ENCODE measurements at places on chromosomes 11 and 22.

- no peak for DNase-seq
Measured at GRCh38 chr22:26898946-26899605, 241.7 kb downstream of the MIAT start.

GRCh38 chr11:132519241-132519815 is 1013.0 kb downstream of the OPCML start:
- no peak for DNase-seq

DNA sequence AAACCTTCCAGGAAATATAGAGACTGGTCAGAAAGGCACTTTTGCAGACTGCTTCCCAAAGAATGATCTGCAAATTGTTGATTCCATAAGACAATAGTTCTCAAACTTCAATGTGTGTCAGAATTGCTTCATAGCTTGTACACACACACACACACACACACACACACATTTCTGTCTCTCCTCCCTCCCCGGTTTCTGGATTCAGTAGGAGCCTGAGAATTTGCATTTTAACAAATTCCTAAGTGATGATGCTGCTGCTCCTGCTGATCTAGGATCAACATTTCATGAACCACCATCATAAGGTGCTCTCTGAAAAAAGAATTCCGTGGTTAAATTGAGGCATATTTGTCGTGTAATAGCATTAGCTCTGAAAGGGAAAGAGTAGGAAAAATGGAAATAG is 35.3 kb upstream of the FZD4 start:
- no peak for DNase-seq

DNA sequence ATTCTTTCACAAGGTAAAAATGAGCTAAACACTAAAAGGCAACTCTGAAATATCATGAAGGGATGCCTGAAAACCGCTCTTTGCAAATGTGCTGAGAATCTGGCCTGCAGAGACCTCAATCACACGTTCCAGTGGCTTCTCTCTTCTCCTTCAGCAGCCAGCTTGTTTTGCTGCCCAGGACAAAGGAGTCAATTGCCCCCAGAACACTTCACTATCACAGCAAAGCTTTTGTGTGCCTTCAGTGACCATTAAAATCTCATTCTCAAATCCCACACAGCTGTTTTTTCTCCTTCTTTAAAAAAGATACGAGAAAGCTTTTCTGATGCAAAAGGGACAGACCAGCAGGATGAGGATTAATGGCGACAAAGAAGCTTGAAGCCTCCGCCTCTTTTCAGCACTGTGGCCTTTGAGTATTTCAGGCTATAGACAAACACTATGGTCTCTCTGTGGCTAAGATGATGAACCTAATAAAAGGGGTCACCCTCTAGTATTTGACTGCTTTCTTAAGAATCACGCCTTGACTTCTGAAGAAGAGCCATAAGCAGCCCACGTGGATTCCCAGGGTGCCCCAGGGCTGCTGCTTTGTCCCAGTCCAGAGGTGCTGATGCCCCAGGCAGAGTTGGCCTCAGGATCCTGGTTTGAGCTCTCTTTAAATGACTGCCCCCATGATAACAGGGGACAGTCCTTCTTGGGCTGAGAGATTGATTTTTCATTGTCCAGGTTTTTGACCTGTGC is 33.4 kb upstream of the NRIP3 start:
- no peak for DNase-seq

DNA sequence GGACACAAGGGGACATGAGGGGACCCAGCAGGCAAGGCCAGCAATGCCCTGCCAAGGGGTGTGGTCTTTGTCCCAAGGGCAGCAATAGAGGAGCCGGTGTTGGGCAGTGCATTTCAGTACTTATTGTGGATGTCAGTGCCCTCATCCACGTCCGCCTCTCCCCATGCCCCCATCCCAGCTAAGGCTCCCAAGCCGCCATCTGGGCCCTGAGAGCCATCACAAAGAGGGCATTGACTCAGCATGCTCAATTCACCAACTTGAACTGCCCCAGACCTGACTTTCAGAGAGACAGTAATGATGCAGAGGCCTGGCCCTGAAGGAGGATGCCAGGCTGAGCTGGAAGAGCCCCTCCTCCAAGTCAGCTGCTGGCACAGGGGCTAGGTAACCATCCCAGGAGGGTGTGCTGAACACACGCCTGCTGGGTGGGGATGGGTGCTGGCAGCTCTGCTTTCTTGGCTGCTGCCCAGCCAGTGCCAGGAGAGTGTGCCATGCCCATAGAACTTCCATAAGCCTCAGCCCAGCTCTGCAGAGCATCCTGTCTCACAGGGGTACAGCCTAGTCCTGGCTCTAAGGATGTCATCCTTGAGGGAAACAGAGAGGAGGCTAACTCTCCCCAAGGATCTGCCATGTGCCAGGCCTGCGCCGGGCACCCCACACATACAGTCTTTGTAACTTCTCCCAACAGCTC is 46.5 kb downstream of the PDE2A start:
- no peak for DNase-seq

- no peak for DNase-seq
Measured at GRCh38 chr22:20532256-20532993, 25.0 kb downstream of the MED15 start.

DNA sequence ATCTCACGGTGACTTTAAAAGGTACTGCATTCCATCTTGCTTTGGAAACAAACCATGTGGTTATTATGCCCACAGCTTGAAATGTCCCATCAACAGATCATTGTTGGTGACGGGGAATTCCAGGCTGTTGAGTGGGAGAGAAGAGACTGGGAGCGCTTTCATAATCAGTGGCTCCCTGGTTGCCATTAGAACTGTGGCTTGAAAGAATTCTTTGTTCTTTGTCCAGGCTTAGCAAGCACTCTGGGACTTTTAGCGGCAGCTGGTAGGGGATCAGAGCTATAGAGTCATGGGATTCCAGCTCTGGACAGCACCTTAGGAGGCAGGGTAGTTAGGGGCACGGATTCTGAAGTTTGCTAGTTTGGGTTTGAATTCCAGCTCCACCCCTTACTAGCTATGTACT is 22.0 kb downstream of the MMP20 start:
- DNase-seq = no peak

DNA sequence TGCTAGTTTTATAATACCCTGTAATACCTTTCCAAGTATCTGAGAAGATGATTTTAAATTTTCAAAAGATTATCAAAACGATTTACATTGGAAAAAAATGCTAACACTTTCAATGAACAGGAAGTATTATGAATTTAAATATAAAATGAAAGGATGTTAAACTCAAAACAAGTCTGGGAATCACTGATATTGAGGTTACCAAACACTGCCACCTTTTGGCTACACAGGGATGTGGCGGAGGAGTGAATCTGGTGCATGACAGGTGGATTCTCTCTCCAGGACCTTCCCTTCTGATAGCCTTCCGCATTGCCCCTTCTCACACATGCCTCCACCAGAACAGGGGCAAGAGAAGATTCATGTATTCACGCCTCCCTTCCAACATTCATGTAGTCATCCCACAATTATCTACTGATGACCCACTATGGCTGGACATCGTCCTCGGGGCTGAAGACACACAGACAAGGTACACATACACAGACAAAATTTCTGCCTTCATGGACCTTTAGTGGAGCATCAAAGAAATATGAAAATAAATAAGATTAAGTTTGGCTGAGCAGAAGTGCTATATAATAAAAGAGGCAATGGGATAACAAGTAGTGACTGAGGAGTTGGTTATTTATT is 34.7 kb downstream of the ATG16L2 start:
- no peak for DNase-seq

DNA sequence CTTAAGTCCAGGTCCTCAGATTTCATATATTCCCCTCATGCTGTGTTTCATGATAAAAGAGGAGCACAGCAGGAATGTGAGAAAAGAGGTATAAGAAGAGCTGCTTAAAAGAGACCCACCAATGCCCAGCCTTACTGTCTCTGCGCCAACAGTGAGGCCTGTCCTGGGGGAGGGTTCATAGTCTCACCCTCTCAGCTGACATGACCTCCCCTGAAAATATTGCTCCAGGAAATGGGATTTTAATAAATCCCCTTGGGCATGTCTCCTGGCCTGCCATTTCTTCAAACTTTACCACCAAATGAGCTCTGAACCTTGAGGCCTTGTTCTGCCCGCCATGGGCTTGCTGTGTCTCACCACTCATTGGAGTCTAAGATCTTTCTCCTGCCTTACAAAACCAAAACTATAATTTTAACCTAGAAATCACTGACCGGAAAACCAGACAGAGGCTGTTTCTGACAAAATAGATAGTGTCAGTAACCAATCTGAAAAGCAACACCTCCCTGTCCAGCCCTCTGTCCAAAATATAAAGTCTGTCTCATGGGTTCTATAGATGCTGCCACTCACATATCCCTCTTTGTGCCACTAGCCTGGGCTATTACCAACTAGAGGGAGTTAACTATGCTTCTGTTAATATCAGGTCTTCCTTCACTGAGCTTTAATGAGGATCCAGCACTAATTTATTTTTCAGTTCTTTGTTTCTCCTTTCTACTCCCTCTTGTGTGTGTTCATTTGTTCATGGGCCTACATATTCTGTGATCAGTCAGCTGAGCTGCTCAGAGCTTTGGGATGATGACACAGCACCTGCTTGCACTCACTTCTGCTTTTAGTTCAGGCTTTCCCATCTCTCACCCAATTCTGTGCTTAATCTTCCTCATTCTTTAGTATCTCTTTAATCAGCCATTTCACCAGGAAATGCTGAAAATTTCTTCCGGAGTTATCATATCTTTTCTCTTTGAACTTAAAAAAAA is at the start of gene OR2AG2:
OR2AG2 (minus strand) TSS at position 51 of the 968 bp plus-strand sequence. CDS start 3,019 bp downstream, outside the sequence.
- no peak for DNase-seq

- DNase-seq = no peak
Measured at GRCh38 chr11:46240861-46241260, 36.6 kb upstream of the CREB3L1 start.

DNA sequence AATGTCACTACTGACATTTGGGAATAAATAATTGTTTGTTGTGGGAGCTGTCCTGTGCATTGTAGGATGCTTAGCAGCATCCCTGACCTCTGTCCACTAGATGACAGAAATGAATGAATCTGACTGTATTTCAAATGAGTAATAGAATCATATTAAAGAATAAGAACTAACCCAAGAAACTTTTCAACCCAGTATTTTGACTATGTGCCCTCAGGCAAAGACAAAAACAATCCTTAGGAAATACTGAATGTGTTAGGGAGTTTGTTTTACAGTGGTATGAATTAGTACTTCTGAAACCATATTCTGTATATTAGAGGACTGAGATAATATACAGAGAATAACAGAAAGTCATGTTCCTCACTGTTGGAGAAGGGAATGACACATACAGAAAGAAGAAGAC is 320.9 kb upstream of the PITPNB start:
- DNase-seq = no peak

DNA sequence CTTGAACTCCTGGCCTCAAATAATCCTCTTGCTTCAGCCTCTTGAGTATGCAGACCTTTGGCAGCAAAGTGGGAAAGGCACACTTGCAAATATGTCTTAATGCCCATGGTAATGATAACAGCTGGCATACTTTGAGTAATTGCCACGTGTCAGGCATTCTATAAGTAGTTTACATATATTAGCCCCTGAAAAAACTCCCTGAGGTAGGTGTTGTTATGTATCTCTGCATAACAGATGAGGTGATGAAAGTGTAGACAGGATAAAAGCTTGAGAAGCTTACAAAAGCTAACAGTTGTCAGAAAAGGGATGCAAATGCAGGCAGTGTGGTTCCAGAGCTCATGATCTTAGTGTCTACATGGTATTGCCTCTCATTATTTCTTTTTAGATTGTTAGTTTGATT is 291.1 kb upstream of the C11orf87 start:
- DNase-seq = no peak

GRCh38 chr11:43327987-43328386 is 16.2 kb downstream of the API5 start:
- no peak for DNase-seq

DNA sequence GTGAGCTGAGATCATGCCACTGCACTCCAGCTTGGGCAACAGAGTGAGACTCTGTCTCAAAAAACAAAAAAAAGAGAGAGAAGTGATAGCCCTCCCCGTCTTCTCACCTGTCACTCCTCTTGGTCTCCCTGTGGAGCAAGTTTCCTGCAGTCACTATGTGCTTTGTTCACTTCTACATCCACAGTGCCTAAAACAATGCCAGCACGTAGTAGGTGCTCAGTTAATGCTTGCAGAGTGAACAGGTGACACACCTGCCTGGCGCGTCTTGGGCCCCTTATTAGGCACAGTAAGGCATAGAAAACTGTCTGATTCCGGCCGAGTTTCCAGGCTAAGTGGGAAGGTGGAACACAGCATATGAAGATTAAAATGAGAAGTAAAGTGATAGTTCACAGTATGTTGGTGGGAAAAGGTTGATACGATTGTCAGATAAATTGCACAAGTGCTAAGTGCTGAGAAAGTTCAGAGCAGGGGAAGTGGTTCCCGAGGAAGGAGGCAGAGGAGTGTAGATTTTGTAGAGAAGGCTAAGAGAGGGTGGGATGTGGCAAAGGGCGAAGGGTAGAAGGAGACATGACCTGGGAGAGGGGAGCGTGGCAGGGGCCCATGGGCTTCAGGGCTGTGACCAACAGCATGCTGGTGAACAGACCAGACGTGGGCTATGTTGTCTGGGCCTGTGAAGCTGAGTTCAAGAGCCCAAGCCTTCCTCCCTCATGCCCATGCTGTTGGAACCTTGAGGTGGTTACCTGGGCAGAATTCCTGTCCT is 41.9 kb downstream of the BCR start:
- no peak for DNase-seq

GRCh38 chr11:6655790-6656583 is at the start of gene DCHS1:
Gene DCHS1, minus strand, starts transcription at chr11:6655809. Its CDS starts 14,196 bp downstream, at chr11:6641613.
- no peak for DNase-seq

GRCh38 chr11:46918083-46918787 is at the start of gene LRP4:
Gene LRP4, minus strand, starts transcription at chr11:46918550. Its CDS starts 171 bp downstream, at chr11:46918379.
- DNase-seq = peak; percentile 45

DNA sequence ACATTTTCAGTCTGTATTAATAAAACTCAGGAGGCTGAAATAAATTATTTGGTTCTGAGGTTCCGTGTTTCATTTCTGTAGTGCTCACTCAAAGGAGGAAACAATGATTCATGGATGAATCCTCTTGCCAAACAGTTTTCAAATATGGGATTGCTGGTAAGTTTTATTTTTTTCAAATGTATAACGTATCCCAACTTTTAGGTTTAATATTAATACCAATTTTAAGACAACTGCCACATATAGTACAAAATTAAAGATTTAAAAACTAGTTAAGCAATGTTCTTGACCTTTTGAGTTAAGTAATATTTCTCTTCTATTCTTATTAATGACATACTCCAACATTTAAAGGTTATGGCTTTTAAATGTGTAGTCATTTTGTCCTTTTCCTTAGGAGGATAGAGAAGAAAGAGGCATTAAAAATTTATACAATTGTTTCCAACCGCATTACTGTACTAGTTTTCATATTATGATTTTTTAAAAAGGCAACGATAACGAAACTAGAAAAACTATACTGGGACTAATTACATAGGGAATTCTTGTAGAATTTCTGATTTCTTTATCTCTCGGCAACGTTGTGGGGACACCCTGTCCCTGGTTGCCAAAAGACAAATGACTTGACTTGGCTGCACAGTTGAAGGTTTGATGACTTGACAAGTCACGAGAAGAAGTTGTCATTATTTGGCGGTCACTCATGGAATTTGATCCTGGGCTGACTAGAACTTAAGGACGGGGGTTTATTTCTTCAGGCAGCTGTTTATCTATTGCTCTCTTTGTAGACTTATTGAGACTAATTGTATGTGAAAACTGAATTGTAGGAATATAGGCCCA is 69.1 kb upstream of the ADSL start:
- no peak for DNase-seq

Data from activated CD8-positive, alpha-beta memory T cell treated with anti-CD3 and anti-CD28 coated beads, Interleukin-2, amount 50 U/mL, for 4 hours (primary cell).